ENCODE measurements at places on chromosomes 1 and 21. TPM values are rescaled to one million over a fixed set of nuclear protein-coding genes. Genes with fewer than 3 reads are reported as not detected.
A peak's percentile ranks its signal among the peaks of the same experiment; 100 is the strongest.

DNA sequence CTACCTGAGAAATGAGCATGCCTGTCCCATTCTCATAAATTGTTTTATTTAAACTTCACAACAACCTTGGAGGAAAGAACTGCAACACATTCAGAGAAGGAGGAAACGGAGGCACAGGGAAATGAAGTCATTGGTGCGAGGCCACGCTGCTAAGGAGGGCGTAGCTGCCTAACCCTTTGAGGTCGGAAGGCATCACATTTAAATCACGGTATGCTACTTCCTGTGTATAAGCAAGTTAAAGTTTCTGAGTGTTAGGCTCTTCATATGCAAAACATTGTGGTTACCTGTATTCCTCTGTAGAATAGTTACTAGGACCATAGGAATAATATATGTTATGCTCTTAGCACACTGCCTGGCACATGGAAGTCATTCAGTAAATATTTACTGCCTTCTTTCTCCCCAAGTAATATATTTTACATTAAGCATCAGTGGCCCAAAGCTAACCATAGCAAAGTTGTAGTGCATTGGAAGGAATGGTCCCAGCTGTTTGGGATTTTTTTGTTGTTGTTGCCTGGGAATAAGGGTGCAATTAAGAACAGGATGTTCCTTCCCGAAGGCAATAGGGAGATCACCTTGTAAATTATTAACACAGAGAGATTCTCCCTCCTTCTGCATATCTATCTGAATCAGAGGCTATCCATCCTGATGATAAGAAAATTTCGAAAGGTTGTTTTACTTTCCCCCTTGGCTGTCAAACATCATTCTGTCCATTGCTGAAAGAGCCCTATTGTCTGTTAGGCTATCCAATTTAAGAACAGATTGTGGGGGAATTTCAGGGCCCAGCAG lies 192.2 kb upstream of the C8B start:
- H3K27ac ChIP-seq = no peak overlapping the region
- H3K4me3 ChIP-seq = no peak overlapping the region
- DNase-seq = no peak

NEXN gene
- 63.9 TPM for total RNA-seq

DNA sequence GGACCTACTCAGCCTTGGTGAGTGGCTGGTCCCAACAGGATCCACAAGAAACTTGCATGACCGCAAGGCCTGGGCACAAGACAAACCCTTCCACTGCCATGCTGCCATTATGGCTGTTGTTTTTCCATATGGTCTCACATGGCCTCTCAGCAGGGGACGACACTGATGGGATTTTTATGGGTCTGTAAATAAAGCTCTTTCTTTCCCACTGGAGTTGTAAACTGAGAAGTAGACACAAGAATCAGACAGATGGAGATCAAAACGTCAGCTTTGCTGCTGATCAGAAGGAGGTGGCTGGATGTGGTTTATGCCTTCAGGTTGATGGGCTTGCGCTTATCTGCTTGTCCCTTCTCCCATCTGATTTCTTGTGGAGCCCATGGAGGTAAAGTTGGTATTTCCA lies 138.1 kb upstream of the KCNJ6 start:
- H3K4me3 ChIP-seq = no peak overlapping the region
- H3K27me3 ChIP-seq = no peaks in the 10 kb centered on the region
- no peaks in the 10 kb centered on the region for H3K36me3 ChIP-seq
- H3K27ac ChIP-seq = no peak overlapping the region
- DNase-seq = no peak
- no peaks in the 10 kb centered on the region for H3K4me1 ChIP-seq

DNA sequence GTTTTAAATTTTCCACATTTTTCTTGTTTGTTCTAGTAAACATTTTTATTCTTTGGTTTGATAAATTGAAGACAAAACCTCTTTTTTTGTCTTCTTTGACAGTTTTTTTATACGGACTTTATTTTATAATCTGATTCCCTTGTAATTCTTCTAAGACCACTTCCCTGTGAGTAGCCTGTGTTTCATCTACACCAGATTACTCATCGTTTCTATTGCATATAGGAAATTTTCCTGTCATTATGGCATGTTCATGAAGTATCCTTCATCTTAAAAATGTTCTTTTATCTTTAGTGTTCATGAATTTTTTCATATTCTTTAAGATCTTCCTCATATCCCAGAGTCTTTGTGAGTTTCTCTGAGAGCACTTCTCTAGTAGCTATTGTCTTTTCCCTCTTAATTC lies 109.8 kb downstream of the USP25 start:
- H3K4me1 ChIP-seq = peaks cover 10% of the 10 kb centered on the region
- H3K4me3 ChIP-seq = no peak overlapping the region
- no peak overlapping the region for H3K27ac ChIP-seq

DNA sequence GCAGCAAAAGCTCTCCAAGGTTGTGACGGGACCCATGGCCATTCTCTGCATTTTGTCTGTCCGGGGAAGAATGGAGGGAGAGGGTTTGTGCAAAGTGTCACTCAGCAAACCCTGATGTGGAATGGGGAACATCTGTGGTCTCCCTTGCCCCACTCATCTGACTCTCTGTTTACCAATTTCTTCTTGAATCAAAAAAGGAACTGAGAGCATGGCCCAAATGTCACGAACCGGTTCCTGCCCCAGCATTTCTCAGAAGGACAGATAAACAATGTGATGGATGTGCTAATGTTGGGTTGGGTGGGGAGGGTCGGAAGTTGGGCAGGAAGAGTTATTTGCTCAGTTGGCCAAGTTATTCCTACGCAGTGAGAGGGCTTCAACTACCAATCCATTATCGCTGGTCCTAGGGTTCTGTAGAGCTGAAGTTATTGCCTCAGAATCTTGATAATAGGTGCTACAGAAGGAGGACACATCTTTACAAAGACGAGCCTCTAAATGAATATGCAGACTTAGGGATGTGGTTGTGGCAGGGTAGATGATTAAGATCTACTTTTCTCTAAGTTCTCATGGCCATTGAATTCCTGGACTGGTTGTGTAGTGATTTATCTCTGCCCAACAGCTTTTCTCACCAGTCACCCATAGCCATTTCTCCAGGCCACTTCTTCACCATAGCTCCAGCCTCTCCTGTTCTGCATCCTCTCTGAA lies 9.6 kb upstream of the DUSP12 start:
- DNase-seq = no peak
- H3K27me3 ChIP-seq = peaks cover 31% of the 10 kb centered on the region
- H3K36me3 ChIP-seq = no peaks in the 10 kb centered on the region
- no peak overlapping the region for H3K27ac ChIP-seq
- H3K4me3 ChIP-seq = no peak overlapping the region

DNA sequence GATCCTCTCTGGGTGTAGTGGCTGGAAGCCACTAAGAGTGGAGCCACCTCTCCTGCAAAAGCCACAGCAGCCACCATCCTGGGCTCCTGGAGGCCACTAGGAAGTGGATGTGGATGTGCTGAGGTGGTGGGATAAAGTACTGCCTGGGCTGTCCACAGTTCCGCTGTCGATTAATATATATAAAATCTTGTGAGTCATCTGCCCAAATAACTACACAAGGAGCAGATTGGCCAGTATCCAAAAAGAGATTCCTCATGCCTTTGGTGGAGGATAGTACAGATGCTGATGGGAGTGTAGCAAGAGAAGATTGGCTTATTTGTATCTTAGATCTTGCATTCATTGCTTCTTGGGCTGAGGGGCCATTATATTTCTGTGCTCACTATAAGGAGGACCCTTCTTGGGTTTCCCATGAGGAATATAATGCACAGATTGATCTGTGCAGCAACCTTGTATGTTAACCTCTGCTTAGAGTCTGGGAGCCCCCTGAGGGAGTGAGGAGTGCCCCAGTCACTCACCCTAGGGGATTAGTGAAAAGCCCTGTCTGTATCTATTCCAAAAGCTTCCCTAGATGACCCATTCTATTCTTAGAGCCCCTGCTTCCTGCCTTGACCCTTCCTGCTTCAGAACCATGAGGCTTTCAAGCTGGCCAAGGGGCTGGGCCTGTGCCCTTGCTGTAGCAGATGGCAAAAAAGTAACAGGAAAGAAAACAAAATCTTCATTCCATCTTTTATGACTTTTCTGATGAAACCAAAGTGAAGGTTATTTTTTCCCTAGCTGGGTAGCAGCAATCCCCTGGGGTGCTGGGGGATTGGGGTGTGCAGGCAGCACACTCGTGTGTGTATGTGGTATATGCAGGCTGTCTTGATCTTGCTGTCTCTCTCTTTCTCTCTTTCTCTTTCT lies 31.7 kb downstream of the RCSD1 start:
- peak overlapping the region; percentile 76 for H3K27ac ChIP-seq
- H3K27me3 ChIP-seq = no peaks in the 10 kb centered on the region

C8A gene
- total RNA-seq = not detected

- no peak for DNase-seq
- no peak overlapping the region for H3K4me3 ChIP-seq
- no peak overlapping the region for H3K27ac ChIP-seq
- peaks cover 12% of the 10 kb centered on the region for H3K27me3 ChIP-seq
- no peaks in the 10 kb centered on the region for H3K36me3 ChIP-seq
Observed at GRCh38 chr1:220511179-220511578, 16.8 kb upstream of the MARK1 start.
